ENCODE measurements at places on chromosomes 6 and 20.

DNA sequence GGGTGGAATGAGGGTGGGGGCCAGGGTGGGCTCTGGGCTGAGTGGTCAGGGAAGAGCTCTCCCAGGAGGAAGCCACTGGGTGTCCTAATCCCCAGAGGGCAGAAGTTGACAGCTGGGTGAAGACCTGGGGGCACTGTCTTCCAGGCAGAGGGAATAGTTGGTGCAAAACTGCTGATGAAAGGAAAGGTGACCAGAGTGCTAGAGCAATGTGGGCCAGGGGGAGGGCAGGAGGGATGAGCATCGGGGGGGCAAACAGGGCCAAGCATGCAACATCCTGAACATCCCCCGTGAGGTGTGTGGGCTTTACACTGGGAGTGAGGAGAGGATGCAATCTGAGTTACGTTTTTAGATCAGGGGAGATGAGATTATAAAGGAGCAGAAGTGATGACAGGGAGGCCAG is 97.8 kb downstream of the NOL4L start:
- no peak for DNase-seq

DNA sequence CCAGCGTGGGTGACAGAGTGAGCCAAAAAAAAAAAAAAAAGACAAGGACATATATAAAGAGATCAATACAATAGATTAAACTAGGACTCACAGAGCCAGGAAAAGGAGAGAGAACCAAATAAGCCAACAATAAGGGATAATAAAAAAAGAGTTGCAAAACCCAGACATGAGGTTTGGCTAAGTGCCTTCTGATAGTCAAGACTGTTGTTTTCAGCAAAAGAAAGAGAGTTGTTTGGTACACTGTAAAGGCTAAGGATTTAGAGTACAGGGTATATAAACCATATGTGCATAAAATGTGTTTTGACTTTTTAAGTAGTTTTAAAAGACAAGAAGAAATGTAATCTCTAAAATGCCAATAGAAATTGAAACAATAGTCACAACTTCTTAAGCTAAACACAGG is 42.8 kb downstream of the RPF2 start:
- no peak for DNase-seq

GRCh38 chr6:16108921-16109658 is 19.8 kb upstream of the MYLIP start:
- DNase-seq: no peak

- no peak for DNase-seq
These were observed 1071.8 kb upstream of the CITED2 start for GRCh38 chr6:140446241-140446640.

DNA sequence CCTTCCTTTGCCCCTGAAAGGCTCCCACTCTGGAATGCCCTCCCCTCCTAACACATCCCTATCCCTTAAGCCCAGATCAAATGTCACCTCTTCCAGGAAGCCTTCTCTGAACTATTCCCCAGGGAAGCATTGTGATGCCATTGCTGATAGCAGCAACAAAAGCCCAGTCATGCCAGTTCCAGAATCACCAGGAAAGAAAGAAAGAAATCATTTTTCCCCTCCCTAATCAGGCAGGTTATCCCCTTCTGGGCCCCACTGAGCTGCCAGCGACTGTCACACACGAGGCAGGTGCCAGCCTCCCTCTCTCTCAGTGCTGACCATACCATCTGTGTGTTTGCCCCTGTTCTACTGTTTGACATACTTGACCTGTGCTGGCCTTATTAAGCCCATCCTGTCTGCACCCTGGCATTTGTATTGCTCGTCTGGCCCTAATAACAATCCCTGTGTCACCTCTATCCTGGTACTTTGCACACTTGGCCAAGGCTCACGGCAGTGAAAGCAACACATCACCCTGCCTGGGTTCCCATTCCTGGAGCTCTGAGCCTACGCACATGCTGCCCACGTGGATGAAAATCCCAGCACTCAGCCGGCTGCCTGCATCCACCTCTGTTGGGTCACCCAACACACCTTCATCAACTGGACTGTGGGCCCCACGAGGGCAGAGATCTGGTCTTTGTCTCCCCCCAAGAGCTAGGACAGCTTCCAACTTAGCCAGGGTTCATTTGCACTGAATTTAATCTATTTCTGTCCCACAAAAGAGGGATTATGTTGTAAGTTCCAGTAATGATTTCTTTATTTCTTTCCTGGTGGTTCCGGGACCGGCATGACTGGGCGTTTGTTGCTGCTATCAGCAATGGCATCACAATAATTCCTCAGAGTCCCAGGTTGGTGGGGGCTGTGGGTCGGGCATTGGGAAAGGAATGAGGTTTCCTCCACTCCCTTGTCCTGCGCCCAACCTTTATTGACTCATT is 5.3 kb upstream of the BPIFB1 start:
- DNase-seq: no peak

DNA sequence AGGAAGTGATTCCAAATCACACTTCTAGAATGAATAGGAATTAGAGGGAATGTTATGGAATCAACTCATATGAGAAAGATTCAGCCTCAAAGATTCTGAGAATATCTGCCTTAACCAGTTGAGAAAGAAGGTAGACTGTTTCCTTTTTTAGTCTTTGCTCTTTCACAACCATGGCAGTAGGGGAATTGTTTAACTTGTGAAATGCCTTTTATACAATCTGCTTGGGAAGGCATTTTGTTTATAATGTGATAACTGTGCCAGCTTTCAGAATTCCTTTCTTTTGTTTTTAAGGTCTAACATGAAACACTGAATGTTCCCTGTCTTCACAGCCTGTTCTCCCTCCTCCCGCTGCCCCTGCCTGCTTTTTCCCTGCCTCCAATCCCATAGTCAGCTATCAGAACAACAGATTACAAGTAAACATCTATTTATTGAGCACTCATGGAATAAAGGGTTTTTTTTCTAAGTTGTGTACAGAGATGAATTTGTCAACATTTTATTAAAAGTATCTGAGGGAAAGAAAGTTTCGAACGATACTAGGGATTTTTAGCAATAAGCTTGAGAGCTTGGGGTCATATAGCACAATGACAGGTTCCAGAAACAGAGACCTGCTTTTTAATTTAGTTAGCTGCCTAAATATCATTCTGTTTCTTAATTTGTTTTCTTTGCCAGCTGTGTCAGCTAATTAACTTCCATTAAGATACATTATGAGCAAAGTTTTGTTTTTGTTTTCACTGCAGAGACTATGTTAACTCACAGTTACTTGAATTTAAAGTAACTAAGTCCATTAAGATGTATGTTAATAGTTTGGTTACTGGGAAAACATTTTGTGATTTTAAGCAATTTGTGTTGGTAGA is 28.3 kb upstream of the FBXO30 start:
- peak; percentile 19 for DNase-seq

DNA sequence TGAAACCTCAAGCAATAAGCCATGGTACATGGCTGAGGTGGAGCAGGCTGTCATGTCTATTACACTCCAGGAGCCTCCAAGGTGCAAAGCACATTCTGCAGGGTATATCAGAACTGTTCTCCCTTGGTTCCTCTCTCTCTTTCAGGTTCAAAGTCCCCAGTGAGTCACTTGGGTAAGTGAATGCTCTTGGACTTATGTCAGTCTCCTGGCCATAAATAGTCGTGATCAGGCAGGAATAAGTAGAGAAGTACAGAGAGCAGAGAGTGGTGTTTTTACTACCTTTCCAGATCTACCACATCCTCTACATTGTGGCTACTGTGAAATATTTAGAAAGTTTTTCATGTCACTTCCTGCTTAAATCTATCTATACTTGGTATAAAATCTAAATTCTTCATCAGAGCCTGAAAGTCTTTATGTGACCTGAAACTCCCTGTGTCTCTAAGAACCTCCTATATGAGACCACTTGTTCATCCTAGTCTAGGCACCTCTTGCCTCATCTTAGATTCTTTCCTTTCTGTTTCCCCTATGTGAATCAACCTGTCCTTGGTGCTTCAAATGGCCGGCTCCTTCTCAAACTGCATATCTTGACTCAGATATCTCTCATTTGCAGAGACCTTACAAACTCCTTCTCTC is 1077.6 kb upstream of the MAP3K7 start:
- DNase-seq: no peak

- DNase-seq: no peak
These were observed 19.1 kb downstream of the GCNT2 start for GRCh38 chr6:10540073-10540746.

DNA sequence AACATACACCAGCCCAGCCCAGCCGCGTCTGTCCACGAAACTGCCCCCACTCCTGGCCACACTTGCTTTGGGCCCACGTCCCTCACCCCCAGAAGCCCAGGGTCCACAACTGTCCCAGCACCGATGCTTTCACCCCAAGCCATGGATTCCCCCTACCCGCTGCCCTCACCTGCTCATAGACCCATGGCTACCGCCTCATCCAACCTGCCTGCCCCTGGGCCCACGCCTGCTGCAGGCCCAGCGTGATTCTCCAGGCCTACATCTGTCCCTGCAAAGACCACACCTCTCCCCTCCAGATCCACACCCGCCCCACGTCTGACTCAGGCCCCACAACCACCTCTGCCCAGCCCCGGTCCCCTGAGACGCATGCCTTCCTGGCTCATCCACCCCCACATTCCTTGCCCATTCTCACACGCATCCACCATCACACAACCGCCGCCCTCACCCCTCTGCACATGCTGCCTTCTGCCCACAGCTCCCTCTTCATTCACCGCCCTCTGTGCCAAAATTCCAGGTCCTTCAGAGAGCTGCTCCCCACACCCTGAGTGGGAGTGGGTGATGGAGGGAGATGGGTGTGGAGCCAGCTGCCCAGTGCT is 86.7 kb downstream of the GRM4 start:
- DNase-seq: peak; percentile 7

DNA sequence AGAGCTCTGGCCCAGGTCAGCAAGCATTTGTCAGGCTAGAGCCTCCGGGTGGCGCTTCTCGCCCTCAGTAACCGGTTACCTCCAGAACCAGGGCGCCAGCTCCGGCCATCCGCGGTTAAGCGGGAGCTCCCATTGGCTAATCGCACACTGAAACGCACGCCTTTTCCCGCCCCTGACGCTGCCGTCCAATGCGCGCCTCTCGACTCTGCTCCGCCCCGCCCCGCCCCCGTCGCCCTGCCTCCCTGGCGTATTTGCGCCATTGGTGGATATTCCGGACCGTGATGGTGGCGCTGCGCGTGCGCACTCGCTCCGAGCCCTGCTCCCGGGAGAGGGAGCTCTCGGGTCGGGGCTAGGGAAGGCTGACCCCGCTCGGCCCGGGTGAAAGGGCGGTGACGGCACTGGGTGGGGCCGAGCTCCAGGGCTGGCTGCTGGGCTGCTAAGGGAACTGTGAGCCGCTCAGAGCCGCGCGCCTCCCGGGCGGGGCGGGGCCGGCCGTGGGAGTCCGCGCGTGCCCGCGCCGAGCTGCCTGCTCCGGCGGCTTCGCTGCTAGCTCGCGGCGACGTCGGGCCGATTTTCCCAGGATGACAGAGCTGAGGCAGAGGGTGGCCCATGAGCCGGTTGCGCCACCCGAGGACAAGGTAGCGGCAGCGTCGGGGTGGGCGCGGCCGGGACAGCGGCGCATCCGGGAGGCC is at the start of gene CDS2:
TSS of gene CDS2 (plus strand) at position 497 of the 692 bp plus-strand sequence. CDS start at position 582, 85 bp downstream.
- DNase-seq: peak; percentile 92

GRCh38 chr6:154593122-154593521 is 82.6 kb upstream of the CNKSR3 start:
- DNase-seq: no peak

GRCh38 chr20:2338411-2339066 is 42.2 kb upstream of the TGM6 start:
- DNase-seq: no peak

DNA sequence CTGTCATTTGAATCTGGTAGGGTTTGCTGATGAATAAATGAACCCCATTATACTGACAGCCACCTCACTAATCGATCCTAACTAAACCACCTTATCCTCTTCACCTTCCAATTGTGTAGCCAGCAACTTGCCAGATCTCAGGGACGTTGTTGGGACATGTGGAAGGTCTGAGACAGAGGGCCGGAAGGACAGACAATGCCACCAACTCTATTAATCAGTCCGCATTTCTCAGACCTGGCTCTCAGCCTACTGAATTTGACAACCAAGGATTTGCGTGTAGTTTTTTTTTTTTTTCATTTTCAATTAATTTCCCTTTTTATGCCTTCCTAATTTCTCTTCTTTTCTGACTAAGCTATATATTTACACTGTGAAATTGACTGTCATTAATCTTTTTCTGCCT is 122.5 kb downstream of the CARMIL1 start:
- no peak for DNase-seq

- peak; percentile 81 for DNase-seq
These were observed 37.9 kb downstream of the TRAM2 start for GRCh38 chr6:52538901-52539354.

DNA sequence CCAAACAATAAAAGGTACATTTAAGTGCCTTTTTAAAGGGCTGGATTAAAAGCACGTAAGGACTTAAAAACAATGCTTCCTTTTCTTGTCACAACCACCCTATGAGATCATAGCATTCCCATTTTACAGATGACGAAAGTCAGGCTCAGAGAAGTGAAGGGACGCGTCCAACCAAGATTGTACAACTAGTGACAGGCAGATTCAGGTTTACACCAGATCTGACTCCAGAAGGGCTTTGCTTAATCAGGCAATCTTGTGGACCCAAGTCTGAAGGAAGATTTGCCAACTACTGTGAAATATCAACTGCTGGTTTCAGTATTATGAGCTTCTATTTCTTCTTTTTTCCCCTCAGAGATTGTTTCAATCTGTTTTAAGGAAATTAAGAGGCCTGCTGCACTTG is 877 bp downstream of the ENPP4 start:
- DNase-seq: no peak

- peak; percentile 81 for DNase-seq
These were observed 8.9 kb downstream of the ATXN1 start for GRCh38 chr6:16752206-16752866.

DNA sequence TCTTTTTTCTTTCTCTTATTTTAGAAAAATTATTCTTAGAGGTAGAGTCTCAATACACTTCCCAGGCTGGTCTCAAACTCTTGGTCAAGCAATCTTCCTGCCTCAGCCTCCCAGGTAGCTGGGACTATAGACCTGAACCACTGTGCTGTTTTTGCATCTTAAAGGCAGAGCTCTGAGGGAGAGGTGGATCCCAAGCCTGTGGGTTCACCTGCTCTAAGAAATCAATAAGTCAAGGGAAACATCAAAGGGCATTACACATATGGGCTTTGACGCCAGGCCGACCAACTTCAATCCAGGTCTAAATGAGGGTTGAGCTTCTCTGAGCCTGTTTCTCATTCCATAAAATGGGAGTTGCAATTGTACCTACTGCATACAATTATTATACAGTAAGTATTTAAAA is 223.9 kb downstream of the LY86 start:
- DNase-seq: no peak

GRCh38 chr6:56091159-56091869 is 156.1 kb downstream of the COL21A1 start:
- DNase-seq: peak; percentile 67

- DNase-seq: no peak
These were observed 971.5 kb upstream of the CITED2 start for GRCh38 chr6:140345935-140346334.

DNA sequence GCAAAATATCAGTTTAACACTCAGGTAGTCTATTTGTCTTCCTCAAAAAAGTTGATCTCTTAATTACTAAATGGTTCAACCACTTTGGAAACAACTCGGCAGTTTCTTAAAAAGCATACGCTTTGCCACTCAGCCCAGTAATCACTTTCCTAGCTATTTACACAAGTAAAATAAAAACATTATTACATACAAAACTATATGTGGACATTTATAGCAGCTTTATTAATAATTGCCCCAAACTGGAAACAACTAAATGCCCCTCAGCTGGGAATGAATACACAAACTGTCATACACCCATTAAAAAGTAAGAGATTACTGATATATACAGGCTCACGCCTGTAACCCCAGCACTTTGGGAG is 7.4 kb downstream of the EEF1A1 start:
- no peak for DNase-seq

Measured in GM04503 (cell line).